Glutamatergic neuron (in vitro differentiated cells): ENCODE measurements at places on chromosomes 6 and 20. TPM values are rescaled to one million over a fixed set of nuclear protein-coding genes. Genes with fewer than 3 reads are reported as not detected.

- no peak for DNase-seq
Observed at GRCh38 chr6:93139408-93140081, 279.8 kb downstream of the EPHA7 start.

DNA sequence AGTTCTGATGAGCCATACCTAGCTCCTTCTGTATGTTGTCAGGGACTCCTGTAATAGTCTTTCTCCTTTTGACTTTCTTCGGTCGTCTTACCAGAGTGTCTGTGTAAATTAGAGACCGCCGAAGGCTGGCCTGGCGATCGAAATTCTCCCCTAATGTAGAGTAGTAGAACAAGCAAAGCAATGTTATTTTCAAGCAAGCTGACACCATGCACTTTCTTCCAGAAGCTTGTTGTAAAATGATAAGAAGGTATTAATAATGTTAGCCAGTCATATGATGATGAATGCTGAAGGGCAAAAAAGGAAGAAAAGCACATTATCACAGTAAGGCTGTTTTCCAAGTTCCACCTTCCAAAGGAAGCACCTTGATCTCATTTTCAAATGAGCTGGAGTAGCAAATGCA lies 37.9 kb downstream of the HEBP2 start:
- DNase-seq: no peak

DNA sequence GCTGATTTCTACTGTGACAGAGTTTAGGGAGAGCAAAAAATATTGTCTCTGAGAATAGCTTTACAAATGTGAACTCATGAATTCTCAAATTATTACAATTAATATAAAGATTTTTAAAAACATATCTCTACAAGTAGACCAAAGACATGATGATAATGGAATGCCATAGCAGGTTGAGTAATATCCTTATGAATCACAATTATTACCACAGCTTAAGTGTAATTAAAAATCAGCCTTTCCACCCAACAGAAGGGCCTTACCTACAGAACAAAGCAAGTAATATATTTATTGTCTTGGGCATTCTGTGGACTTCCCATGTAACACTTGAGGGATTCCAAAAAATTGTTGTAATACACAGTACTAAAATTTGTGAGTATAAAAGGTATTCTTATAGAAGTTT lies 1099.6 kb upstream of the GJE1 start:
- DNase-seq: no peak

DNA sequence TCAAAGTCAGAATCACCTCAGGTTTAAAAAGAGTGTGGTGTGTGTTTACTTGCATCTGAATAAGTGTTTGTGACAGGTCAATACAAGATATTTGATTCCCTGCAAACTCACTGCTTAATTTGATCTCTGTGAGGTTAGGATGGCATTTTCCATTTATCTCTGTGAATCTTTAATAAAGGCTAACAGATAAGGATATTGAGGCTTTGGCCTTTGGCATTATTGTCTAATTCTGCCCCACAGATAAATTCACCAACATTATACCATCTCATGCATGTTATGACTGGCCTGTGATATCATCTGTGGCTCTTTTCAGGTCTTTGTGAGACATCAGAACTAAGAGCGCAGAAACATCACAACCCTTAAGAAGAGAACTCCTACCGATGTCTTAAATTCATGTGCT lies 84.7 kb downstream of the TRMT6 start:
- DNase-seq: no peak

DNA sequence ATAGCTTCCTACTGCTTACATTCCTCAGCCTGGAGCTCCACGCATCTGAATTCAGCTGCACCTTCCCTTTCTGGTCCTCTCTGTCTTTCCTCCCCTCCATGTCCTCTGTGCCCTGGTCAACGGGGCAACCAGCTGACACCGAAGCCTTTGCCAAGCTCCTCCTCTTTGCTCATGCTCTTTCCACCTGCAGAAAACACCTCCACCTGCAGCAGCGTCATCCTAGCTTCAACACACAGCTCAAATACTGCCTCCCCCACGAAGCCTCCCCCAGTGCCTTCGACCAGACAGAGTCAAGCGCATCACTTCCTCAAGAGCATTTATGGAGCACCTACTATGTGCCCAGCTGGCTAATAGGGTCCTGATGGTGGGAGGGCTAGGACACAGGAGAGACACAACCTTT lies 9.2 kb downstream of the CDH22 start:
- no peak for DNase-seq

DNA sequence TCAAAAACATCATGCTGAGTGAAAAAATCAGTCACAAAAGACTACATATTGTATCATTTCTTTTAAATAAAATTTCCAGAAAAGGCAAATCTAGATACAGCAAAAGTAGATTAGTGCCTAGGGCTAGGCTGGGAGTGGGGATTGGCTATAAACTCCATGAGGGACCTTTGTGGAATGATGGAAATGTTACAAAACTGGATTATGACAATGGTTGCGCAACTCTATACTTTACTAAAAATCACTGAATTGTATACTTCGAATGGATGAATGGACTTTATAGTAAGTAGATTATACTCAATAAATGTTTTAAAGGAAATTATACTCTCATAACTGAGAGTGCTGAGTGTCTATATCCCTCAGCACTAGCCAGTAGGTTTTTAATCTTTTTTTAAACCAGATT lies 4.3 kb downstream of the HMGN3 start:
- no peak for DNase-seq

- DNase-seq: no peak
Observed at GRCh38 chr20:39661833-39662232, 699.7 kb downstream of the DHX35 start.

PPP1R16B gene
- 5.3 TPM for total RNA-seq
